CD4-positive, alpha-beta T cell treated with Interleukin-6 at 100 ng/mL for 8 hours (primary cell): ENCODE measurements at places on chromosomes 2 and 18.

GRCh38 chr2:49861821-49862220 is 707.5 kb upstream of the FSHR start:
- no peak for DNase-seq

GRCh38 chr2:96903815-96904214 is 33.9 kb upstream of the SEMA4C start:
- DNase-seq, result no peak

GRCh38 chr2:60745761-60746160 is 10.3 kb upstream of the PAPOLG start:
- no peak for DNase-seq

DNA sequence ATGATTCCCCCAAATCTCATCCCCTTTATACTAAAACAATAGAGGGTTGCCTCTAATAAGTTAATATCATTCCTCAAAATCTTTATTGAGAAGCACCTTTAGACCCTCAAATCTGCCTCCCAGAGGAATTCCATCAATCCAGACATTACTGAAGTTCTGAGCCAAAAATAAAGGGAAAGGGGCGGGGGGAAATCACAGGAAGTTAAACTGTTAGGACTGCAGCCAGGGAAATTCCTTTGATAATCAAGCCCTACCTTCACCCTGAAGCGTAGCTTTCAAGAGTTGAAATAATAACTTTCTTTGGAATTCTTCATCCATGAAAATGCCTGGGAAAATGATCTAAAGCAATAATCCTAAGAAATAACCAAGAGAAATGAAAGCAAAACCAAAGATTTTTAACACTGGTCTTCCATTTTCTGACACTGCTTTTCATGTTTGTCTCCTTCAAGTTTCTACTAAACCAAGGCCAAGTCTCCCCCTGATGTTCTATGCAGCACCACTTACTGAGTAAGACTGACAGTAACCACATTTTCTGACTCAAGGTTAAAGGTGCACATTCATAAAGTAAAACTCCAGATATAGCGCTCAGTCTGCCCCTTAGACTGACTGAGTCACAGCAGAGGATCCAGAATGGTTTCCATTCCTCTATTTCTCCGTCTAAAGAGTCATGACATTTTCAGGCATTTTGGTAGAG is 78.2 kb downstream of the TCF4 start:
- DNase-seq, result no peak

DNA sequence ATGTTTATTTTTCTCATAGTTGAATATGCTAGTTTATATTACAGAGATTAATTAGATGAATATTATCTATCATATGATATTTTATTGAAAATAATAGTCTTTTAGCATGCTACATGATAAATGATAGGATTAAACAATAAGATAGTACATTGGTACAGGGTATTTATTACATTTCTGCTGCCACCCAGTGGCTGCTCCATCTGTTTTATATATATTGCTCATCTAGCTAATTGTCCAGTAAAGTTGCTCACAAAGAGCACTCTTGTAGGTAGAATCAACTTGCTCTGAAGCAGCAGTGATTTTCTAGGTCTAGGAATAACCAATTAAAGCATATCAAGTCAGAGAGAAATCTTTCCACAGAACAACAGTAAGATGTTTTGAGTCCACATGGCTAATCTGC is 183.3 kb downstream of the ASXL3 start:
- DNase-seq, result no peak

DNA sequence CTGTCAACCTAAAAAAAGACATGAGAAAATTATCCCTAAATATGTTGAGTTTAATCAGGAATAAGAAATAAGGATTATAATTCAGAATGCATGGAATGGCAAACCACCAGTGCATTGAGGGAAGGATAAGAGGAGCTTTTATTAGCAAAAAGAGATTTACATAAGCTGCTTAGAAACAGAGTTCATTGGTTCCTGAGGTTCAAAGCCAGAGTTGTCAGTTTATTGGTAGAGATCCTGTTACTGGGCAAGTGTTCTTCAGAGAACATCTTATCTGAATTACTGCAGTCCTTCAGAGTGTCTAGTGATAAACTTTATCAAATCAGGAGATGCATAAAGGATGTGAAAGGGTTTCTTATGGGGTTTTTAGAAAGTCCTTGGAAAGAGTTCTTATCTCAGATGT is 76.0 kb upstream of the MEX3C start:
- DNase-seq, result no peak

- no peak for DNase-seq
Measured at GRCh38 chr2:64263315-64263714, 119.1 kb upstream of the PELI1 start.

GRCh38 chr2:17272652-17273525 is 245.4 kb downstream of the RAD51AP2 start:
- DNase-seq, result no peak

- no peak for DNase-seq
Measured at GRCh38 chr18:2513616-2514015, 57.7 kb downstream of the METTL4 start.
